ENCODE measurements at places on chromosomes 5 and 9. TPM values are rescaled to one million over a fixed set of nuclear protein-coding genes. Genes with fewer than 3 reads are reported as not detected.

SOX30 gene
- 0.07 TPM for polyA plus RNA-seq

GRIN1 gene
- polyA plus RNA-seq: 0.10 TPM

CEL gene
- polyA plus RNA-seq: 0.49 TPM

DNA sequence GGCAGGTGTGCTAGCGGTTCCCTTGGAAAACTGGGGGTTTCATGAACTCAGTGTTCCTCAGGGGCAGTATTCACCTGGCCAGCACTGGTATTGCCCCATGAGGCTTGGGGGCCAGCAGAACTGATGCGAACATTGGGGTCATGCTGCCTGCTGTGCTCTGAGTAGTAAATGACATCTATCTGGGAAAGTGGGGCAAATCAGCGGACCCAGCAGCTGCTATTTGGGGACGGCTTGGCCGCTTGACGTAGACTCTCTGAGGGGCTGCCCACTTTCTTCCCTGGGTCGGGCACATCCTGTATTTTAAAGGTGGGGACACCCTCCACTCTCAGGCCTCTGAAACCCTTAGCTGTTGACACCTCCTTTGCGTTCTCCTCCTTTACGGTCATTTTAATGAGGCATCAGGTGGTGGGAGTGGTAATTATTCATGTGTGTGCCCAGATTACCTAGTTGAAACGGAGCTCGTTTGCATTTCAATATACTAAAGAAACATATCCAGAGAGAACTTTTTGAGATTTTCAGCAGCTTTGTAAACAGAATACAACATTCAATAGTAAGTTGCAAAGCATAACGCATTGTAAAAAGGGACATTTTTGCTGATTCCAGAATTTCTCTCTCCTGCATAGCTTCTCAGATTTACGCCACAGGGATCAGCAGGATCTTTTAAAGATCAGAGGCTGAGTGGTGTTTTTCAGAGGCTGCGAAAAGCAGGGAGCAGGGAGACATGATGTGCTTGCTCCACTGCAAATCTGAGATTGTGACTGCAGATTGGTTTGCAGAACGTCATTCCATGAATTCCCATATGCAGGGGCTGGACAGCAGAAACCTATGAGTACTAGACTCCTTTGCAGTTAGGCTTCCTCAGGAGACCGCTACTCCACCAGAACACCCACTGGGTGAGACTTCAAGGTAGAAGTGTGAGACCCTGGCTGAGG is 56.8 kb upstream of the ZFR start:
- no peak for DNase-seq

GRCh38 chr9:121748727-121749423 is 97.4 kb downstream of the DAB2IP start:
- no peak for DNase-seq

- no peak for DNase-seq
Measured at GRCh38 chr9:123419721-123420591, 64.0 kb downstream of the CRB2 start.

PCDHB13 gene
- 0.16 TPM for polyA plus RNA-seq

RECK gene
- 59.8 TPM for polyA plus RNA-seq

TLX3 gene
- polyA plus RNA-seq: not detected

GRCh38 chr5:76849419-76850291 is at the start of gene S100Z:
TSS of gene S100Z (plus strand) at chr5:76850014. CDS start at chr5:76875360, 25,346 bp downstream.
- no peak for DNase-seq

DNA sequence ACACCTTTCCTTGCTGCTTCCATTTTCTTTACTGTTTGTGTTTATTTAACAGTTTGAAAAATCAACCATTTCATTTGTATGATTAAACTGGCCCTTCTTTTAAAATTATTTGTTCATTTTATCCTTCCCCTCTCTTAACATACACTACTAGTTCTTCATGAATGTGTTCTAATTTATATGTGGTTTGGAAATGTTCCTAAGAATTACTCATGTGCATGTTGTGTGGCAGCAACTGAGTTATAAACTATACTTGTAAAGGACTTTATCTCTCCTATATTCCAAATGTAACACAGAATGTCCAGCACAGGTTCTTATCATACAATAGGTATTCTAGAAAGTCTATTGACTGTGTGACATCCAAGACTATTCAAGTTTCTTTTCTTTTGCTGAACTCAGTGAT is 358.2 kb upstream of the MEF2C start:
- no peak for DNase-seq

SPINK7 gene
- not detected for polyA plus RNA-seq

- DNase-seq: no peak
Measured at GRCh38 chr9:73137286-73137899, 14.3 kb upstream of the ANXA1 start.

PTGES2 gene
- polyA plus RNA-seq: 59.7 TPM

- DNase-seq: no peak
Measured at GRCh38 chr5:83408719-83409118, 62.8 kb upstream of the VCAN start.

GRCh38 chr5:179800696-179801201 is 5.9 kb downstream of the MGAT4B start:
- no peak for DNase-seq

DNA sequence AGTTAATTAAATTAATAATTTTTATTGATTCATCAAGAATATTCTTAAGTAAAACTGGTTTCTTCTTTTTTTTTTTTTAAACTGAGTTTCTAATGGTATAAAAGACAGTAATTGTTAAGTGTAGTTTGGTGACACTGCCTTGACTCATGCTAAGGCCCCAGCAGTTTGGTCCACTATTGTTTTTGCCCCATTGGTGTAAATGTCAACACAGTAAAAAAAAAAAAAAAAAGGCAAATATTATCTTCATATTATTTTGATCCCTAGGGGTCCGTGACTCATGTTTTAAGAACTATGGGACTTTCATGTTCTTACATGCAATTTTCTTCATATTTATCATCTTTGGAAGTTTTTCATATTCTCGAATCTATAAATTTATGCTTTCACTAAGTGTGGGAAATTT is 29.2 kb upstream of the JAK2 start:
- no peak for DNase-seq

TICAM2 gene
- polyA plus RNA-seq: 1.2 TPM

IL3 gene
- polyA plus RNA-seq: not detected

- DNase-seq: no peak
Measured at GRCh38 chr9:129037767-129038098, 1.3 kb downstream of the MIGA2 start.

DNA sequence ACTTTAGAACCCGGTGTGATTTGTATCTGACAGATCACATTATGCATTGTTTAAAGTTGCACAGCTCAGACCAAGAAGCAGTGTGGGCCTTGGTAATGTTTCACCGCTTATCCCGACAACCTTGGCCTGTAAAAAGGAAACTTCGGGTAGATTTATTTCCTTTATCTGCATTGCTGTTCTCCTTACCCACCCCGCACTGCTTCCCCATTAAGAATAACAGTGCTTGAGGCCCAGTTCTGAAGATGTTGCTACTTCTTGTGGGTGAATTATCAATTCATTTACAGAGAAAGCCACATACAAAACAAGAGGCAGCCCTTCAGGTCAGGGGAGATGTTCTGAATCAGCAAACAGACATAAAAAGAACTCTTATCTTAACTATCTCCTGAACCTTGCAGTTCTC is 8.4 kb downstream of the SMARCA2 start:
- DNase-seq: no peak

TEX48 gene
- polyA plus RNA-seq: not detected

SV2C gene
- not detected for polyA plus RNA-seq

ZFYVE16 gene
- polyA plus RNA-seq: 4.9 TPM

CMBL gene
- 29.9 TPM for polyA plus RNA-seq

DNA sequence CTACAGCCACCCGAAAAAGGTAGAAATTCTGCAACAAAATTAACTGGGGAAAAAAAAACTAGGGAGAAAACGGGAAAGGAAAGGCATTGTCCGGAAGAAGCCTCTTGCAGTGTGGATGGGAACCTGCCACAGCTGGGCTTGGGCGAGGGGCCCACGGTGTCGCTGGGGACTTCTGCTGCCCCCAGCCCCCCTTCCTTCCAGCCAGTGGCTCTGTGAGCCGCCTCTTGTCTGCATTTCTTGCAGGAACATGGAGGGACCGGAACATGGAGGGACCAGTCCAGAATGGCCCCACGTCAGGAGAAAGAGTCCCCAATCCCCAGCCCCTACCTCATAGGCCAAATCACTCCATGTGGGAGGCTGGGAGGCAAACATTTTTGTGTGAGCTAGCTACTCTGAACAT is 36.9 kb upstream of the EXOC3 start:
- no peak for DNase-seq

DNA sequence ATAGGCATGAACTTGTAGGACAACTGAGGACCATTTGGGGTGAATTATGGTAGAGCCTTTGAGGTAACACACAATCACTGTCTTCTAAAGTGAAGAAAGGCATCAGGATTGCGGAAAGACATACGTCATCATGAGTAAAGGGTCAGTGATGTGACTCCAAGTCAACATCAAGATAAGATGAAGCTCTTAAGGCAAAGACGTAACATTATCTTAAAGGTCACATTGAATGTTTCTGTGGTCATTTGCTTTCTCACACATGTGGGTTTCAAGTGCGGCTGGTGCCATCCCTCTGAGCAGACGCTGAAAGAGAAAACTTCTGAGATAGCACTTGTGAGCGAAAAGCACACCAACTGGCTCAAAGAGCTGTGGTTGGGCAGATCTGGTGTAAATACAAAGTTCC is 63.3 kb upstream of the GRAMD2B start:
- DNase-seq: no peak

DNA sequence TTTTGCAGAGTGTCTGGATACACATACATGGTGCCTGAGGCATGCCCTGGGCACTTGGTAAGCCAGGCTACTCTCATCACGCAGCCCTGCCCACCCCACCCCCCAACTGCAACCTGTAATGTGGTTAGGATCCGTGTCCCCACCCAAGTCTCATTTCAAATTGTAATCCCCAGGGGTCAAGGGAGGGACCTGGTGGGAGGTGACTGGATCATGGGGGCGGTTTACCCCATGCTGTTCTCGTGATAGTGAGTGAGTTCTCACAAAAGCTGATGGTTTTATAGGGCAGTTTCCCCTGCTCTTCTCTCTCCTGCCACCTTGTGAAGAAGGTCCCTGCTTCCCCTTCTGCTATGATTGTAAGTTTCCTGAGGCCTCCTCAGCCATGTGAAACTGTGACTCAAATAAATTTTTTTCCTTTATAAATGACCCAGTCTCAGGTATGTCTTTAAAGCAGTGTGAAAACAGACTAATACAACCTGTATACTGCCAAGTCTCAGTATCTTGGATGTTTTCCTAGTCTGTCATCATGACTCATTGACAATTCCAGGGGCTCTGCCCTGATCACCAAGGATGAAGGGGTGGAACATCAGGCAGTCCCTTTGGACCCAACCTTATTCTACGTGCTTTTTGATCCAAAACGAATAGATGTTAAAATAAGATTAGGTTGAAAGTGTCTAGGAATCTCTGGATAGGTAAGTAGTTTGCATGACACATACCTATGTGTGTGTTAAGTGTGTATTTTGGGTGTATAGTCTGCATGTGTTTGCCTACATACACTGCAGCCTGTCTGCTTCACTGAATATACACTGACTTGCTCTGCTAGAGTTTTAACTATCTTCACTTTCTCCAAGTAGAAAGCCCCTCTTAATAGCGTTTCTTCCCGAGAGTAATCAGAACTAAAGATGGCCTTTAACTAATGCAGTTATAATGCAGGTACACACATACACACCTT is 293.8 kb downstream of the SLIT3 start:
- no peak for DNase-seq

GRCh38 chr5:124665035-124665434 is 81.4 kb downstream of the ZNF608 start:
- no peak for DNase-seq

- DNase-seq: no peak
Measured at GRCh38 chr5:103260951-103261350, 2.4 kb downstream of the MACIR start.

ACTBL2 gene
- 0.07 TPM for polyA plus RNA-seq

- no peak for DNase-seq
Measured at GRCh38 chr9:78103971-78104433, 72.4 kb upstream of the GNAQ start.

- no peak for DNase-seq
Measured at GRCh38 chr5:149417711-149418368, 38.7 kb upstream of the IL17B start.
